Epithelial cell of prostate (primary cell): ENCODE measurements at places on chromosomes 13 and 19.
A peak's percentile ranks its signal among the peaks of the same experiment; 100 is the strongest.

DNA sequence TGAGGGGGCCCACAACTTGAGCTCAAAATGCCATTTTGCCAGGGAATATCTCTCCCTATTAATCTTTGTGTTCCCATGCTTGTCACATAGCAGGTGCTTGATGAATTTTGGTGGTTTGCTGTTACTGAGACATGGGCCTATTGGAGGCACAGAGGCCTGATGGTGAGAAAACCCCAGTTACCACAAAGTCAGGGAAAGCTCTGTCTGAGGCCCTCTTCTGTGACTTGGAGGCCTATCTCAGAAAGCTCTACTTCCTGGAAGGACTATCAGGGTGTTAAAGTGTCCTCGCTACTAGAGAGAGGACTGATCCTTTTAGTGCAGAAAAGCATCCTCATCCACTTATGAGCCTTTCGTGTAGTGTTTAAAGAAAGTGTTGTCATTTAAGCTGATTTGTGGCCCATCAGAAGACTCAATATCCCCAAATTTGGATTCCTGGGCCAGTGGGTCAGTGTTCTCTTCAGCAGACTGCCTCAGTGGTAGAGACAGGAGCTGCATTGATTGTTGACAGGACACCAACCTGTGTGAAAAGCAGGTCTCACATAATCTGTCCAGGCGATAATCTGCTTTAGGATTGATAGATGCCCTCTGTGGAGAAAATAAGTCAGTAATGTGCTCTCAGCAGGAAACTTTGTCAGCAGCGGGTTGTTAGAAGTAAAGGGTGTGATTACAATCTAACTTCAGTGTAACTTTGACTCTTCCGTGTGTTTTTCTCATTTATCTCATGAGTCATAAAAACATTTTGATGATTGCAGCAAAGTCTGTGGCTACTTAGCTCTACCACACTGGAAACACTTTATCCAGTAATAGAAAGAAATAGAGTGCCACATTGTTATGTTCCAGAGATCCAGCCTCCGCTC is 121.0 kb downstream of the AKAP11 start:
- DNase-seq: no peak

DNA sequence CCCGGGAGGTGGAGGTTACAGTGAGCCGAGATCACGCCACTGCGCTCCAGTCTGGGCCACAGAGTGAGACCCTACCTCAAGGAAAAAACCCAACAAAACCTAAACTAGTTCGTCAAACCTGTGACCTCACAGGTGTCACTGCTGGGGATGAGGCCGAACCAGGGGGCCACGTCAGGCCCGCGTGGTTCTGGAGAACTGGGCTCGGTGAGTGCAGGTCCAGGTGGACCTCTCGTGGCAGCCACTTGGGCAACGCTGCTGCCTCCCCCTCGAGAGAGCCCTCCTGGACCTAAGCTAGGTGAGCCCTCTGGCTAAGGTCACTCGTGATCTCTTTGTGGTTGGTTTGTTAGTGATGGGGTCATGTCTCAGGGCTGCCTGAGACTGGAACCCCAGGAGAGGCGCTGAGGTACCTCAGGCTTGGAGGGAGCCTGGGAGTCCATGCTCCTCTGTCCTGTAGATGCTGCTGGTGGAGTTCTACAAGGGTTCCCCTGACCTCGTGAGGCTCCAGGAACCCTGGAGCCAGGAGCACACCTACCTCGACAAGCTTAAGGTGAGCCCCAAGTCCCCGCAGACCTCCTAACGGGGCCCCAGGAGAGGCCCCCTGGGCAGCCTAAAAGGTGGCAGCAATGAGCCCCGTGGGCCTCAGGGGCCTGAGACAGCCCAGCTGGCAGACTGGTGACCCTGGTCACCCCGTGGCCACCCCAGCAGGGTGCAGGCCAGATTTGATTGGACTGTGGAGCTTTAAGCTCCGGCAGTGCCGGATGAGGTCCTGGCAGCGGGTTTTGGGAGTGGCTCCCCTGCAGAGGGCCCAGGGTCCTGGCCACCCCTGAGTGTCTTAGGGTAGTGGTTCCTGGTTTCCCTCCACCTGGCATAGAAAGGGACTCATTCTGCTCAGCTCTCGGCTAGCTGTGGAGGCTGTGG is 15.6 kb downstream of the MPND start:
- no peak for DNase-seq

- DNase-seq: no peak
Observed at GRCh38 chr19:11399667-11400066, 15.6 kb upstream of the EPOR start.

GRCh38 chr19:58387338-58388174 is 487 bp downstream of the RPS5 start:
- DNase-seq: no peak

DNA sequence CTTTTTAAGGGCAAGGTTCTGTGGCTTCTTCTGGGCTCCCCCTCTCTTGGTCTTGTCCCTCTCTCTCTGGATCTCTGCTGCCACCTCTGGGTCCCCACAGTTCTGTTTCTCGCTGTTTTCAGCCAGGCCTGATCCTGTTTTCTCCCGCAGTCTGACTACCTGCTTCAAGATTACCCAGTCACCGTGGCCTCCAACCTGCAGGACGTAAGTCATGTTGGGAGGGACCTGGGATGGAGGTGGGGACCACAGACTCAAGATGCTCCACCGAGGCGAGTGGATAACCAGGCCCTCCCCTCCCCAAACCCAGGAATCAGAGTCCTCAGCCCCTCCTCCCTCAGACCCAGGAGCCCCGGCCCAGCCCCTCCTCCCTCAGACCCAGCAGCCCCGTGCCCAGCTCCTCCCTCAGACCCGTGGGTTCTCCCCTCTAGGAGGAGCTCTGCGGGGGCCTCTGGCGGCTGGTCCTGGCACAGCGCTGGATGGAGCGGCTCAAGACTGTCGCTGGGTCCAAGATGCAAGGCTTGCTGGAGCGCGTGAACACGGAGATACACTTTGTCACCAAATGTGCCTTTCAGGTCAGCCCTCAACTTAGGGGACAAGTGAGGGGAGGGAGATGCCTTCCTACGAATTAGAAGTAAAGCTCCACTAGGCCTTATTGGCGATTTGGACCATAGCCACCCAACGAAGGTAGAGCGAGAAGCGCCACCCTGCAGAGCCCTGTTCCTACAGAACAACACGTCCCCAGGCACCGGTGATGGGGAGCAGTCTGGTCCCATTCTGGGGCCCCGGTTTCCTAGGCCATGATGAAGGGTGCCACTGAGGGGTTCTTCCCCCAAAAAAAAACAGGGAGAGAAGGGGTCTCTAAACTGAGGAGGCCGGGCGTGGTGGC is 2.2 kb downstream of the FLT3LG start:
- DNase-seq: no peak

DNA sequence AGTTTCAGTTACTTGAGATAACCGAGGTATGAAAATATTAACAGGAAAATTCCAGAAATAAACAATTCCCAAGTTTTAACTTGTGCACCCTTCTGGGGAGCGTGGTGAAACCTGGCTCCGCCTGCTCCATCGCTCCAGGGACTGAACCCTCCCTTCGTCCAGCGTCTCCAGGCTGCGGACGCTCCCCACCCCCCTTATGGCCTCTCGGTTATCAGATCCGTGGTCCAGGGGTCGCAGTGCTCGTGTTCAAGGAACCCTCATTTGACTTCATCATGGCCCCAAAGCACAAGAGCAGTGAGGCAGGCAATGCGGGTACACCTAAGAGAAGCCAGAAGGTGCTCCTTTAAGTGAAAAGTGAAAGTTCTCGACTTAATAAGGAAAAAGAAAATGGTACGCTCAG is 71.1 kb downstream of the ATP11A start:
- no peak for DNase-seq

DNA sequence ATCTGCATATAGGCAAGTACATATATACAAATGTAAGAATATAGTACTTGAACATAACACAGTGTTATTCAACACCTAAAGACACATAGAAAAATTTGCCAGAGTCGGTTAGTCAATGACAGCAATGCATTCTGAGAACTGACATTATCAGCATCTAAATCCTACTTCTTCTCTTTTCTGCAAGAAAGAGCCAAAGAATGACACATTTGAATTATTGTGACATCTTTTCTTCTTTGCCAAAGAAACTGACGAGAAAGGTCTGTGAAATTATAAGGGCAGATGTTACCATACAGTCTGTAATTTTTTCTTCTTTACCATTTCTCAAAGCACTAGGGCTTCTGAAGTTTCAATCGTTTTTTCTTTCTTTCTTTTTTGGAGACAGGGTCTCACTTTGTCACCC is 350.9 kb upstream of the NBEA start:
- DNase-seq: no peak

GRCh38 chr13:36129539-36129938 is 1.6 kb downstream of the DCLK1 start:
- no peak for DNase-seq

DNA sequence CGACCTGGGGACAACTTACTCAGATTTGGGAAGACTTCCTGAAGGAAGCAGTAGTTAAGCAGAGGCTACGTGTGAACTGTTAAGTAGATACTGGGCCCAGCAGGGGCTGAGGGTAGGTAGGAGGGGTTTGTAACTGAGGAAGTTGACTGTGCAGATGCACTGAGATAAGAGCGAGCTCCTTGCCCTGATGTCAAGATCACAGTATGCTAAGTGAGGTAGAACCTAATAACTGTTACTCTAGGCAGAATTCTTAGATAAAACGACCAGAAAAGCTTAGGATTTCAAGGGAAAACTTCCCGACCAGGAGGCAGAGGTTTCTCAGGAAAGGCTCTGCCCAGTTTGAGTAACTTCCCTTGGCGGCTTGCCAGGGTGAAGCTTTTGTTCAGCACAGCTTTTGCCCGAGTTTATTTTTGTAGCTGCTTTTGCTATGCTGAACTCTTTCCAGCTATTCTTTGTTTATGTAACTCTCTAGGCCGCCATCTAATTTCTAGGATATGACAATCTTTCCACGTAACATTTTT is 632.1 kb downstream of the DIAPH3 start:
- peak; percentile 6 for DNase-seq

- no peak for DNase-seq
Observed at GRCh38 chr13:43270130-43270830, 246.9 kb downstream of the DNAJC15 start.

GRCh38 chr19:34366738-34367623 is 2.0 kb downstream of the GPI start:
- no peak for DNase-seq

DNA sequence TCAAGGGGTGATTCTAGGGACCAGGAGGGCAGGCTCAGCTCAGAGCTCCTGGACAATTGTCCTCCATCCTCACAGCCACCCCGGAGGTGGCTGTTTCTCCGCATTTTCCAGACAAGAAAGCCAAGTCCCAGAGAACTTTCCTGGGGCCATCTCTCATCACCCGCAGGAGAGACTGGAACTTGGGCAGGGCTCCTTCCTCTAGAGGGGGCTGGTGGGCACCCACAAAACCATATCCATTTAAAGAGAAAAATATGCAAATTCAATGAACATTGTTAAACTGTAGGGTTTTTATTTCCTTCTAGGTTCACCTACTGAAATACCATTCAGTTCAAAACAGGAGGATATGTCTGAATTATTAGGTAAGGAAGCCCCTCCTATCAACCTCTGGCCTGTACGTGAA is 16.6 kb downstream of the SPACA7 start:
- DNase-seq: no peak

GRCh38 chr13:70424928-70425327 is 316.7 kb upstream of the KLHL1 start:
- DNase-seq: no peak

DNA sequence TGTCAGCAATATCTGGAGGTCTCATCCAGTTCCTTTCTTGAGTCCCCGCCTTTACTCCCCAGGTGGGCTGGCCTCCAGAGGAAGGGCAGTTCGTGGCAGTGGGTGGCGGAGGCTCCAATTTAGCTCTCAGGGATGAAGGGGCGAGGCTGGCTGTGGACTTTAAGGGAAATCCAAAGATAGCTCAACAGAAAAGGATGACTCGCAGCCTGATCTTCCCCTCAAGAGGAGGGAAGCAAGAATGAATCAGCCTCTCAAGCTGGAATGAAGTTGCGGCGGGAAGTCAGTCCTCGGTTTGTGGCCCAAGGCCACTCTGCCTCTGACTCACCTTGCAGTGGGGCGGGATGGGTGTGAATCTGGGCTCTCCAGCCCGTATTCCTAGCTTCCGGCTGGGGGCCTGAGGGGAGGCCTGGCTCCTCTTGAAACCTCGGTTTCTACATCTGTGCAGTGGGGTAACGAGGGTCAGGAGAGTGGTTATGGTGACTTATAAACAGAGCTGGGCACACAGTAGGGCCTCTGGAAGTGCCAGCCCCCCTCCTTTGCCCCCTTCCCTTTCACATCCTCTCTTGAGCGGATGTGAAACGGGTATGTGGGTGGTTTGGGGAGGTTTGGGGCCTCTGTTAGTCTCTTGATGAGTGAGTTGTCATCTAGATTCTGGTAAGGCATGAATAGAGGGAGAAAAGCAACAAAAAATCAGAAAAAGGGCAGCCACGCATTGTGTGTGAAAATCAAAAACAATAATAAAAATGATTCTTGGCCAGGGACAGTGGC is 10.5 kb upstream of the SMG9 start:
- peak; percentile 81 for DNase-seq

DNA sequence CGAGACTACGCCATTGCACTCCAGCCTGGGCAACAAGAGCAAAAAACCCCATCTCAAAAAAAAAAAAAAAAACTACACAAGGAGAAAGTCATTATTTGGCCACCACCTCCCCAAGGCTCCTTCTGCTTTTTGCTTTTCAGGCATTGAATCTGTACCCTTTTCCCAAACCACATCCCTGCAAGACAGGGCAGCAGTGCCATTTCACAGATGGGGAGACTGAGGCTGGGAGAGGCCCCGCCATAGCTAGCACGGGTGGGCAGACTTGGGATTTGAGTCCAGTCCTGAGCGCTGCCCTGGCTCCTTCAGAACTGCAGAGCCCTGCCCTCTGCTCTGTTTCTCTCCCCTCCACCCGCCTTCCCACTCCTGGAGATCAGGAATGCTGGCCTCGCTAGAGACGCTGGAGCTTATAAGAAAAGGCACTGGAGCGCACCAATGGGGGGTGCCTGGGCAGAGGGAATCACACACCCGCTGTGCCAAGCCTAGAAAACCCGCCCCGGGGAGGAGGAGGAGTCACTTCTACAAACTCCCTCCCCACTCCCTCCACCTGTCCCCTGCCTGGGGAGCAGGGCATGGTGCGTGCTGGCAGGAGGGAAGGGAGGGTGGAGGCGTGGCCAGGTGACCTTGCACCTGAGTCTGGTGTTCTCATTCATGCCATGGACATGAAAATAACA is 17.6 kb downstream of the TJP3 start:
- no peak for DNase-seq

DNA sequence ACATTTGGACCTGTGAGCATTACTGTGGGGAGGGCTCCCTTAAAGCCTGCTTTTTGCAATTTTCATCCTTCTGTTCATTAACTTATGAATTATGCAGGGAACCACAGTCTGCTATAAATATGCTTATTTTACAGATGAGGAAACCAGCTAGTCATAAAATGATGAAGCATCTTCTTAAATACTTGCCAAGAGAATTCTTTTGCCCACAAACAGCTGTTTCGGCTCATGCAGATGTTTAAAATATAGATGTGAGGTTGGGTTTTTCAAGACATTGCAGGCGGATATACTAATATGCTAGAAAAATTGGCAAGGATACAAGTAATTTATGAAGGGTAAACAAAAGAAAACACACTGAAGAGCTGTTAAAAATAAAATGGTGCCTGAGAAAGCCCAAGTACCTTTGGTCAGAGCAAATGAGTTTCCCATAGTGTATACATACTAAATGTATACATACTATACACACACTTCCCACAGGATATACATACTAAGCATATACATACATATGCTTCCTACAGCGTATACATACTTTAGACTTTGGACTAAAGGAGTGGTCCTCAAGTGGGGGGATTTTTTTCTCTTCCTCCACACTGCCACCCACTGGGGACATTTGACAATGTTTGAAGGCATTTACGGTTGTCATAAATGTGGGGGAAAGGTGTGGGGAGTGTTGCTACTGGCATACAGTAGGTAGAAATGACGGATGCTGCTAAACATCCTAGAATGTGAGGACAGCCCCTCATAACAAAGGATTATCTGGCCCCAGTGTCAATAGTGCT is 164.9 kb upstream of the CSNK1A1L start:
- no peak for DNase-seq
